ENCODE measurements at places on chromosomes 7 and 10. TPM values are rescaled to one million over a fixed set of nuclear protein-coding genes. Genes with fewer than 3 reads are reported as not detected.

The AFAP1L2 gene
- 0.98 TPM for total RNA-seq

- no peak overlapping the region for H3K4me3 ChIP-seq
- DNase-seq: no peak
- no peak overlapping the region for H3K27ac ChIP-seq
- no peaks in the 10 kb centered on the region for H3K36me3 ChIP-seq
- H3K4me1 ChIP-seq: no peaks in the 10 kb centered on the region
Observed at GRCh38 chr10:51020200-51020599, 54.1 kb upstream of the PRKG1 start.

- peak overlapping the region; percentile 50 for H3K27ac ChIP-seq
- no peak overlapping the region for H3K4me3 ChIP-seq
- H3K27me3 ChIP-seq: no peaks in the 10 kb centered on the region
- peaks cover 11% of the 10 kb centered on the region for H3K36me3 ChIP-seq
- no peak for DNase-seq
Observed at GRCh38 chr7:2821842-2822507, 22.1 kb downstream of the GNA12 start.

GRCh38 chr10:1589257-1589656 lies 148.1 kb downstream of the ADARB2 start:
- H3K27ac ChIP-seq: no peak overlapping the region
- no peaks in the 10 kb centered on the region for H3K4me1 ChIP-seq
- H3K36me3 ChIP-seq: no peaks in the 10 kb centered on the region

- DNase-seq: no peak
- H3K4me1 ChIP-seq: peaks cover 14% of the 10 kb centered on the region
- no peak overlapping the region for H3K27ac ChIP-seq
Observed at GRCh38 chr10:36538953-36539586, 586.3 kb upstream of the ANKRD30A start.

- H3K27ac ChIP-seq: no peak overlapping the region
- peak overlapping the region; percentile 45 for H3K4me3 ChIP-seq
- H3K36me3 ChIP-seq: peaks cover 1% of the 10 kb centered on the region
- peaks cover 2% of the 10 kb centered on the region for H3K27me3 ChIP-seq
- DNase-seq: no peak
Observed at GRCh38 chr10:31758495-31758894, 170.1 kb downstream of the ARHGAP12 start.

- H3K27ac ChIP-seq: no peak overlapping the region
- H3K36me3 ChIP-seq: no peaks in the 10 kb centered on the region
- no peak overlapping the region for H3K4me3 ChIP-seq
- no peaks in the 10 kb centered on the region for H3K4me1 ChIP-seq
Observed at GRCh38 chr10:97974526-97975525, 55.6 kb downstream of the CRTAC1 start.

- peaks cover 6% of the 10 kb centered on the region for H3K4me1 ChIP-seq
- H3K27me3 ChIP-seq: peaks cover 17% of the 10 kb centered on the region
- no peak overlapping the region for H3K4me3 ChIP-seq
- H3K27ac ChIP-seq: no peak overlapping the region
Observed at GRCh38 chr7:156079156-156079555, 266.9 kb upstream of the SHH start.

DNA sequence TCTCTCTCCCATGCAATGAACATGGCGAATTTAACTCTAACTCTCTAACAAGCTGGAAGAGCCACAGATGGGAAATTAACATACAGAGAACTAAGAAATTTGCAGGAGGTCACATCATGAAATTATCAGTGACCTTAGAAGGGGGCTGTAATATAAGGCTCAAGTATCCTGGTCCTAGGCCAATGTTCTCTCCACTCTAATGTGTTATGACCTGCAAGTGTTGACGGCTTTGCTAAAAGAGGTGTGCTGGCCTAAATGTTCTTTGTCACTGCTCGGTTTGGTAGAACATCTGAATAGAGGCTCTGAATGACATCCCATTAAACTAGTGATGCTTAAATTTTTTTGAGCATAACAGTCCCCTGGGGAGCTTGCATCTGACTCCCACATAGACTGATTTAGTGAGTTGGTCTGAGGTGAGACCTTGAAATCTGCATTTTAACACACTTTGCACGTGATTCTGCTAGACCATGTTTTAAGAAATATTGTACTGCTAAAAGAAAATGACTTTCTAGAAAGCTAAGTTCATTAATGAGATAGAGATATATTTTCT lies 129.3 kb downstream of the GFRA1 start:
- no peak for DNase-seq
- peaks cover 10% of the 10 kb centered on the region for H3K4me1 ChIP-seq
- no peak overlapping the region for H3K4me3 ChIP-seq
- no peaks in the 10 kb centered on the region for H3K27me3 ChIP-seq

Data from progenitor cell of endocrine pancreas (in vitro differentiated cells).